ENCODE measurements at places on chromosomes 12 and 14. TPM values are rescaled to one million over a fixed set of nuclear protein-coding genes. Genes with fewer than 3 reads are reported as not detected.

Gene NR2C1
- 114 TPM for total RNA-seq

Gene AQP2
- not detected for total RNA-seq

Gene DNAJC22
- total RNA-seq: not detected

Gene SLC35F4
- 2.3 TPM for total RNA-seq

Gene CPM
- 14.3 TPM for total RNA-seq

Gene KRT75
- not detected for total RNA-seq

Gene TRHDE
- total RNA-seq: 0.77 TPM
